ENCODE measurements at places on chromosomes 5 and 9.

GRCh38 chr5:126595486-126596083 is 566 bp upstream of the ALDH7A1 start:
- DNase-seq = no peak

DNA sequence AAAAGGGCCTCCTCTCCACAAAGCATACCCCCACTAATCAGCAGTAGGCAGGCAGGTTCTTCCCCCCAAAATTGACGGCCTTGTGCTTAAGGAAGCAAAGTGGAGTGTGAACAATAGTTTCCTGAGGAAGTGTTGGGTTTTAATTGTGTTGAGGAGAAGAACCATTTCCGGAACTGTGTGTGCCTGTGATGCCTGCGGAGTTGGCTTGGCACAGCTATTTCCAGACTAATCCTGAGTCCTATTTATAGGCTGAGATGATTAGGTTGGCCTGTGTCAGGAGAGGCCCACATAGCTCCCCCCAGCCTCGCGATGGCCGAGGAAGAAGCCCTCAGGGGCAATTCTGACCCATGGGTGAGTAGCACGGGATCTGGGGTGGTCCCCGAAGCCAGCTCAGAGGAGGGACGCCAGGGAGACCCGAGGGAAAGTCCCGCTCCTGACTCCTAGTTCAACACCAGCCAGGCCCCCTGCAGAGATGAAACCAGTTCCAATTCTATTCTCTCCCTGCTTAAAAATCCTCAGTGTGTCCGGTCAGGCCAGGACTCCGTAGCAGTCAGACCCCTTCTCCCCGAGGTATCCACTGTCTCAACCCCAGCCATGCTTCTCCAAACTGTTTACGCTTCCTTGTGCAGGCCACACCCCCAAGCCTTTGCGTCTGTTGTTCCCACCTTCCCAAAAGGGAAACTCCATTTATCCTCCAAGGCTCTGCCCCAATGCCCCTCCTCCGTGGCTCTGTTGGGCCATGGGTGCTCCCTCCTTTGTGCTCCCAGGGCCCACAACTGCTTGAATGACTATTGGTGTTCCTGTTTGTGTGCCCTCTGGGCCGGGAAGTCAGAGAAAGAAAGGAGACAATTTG is 18.1 kb downstream of the GSN start:
- DNase-seq = no peak

- no peak for DNase-seq
Observed at GRCh38 chr9:127188396-127188795, 66.0 kb upstream of the ANGPTL2 start.

GRCh38 chr5:425714-426113 is 17.3 kb upstream of the EXOC3 start:
- no peak for DNase-seq

DNA sequence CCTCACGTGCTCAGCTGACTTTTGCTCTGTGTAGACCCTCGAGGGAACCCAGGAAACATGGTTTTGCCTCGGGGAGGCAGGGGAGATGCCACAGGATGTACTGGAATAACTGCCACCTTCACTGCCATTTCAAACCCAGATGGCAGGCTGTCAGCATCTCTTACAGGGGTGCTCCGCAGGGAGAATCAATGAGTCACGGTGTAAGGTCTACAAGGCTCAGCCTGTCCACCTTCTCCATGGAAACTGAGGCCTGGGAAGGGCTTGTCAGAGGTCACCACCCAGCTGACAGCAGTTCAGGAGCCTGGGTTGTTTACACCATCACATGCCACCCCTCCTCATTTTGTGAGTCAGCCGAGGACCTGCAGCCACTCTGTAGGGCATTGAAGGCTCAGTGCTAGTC is 30.8 kb downstream of the DAB2IP start:
- no peak for DNase-seq

- DNase-seq = no peak
Observed at GRCh38 chr9:5455181-5455580, 4.8 kb downstream of the CD274 start.

DNA sequence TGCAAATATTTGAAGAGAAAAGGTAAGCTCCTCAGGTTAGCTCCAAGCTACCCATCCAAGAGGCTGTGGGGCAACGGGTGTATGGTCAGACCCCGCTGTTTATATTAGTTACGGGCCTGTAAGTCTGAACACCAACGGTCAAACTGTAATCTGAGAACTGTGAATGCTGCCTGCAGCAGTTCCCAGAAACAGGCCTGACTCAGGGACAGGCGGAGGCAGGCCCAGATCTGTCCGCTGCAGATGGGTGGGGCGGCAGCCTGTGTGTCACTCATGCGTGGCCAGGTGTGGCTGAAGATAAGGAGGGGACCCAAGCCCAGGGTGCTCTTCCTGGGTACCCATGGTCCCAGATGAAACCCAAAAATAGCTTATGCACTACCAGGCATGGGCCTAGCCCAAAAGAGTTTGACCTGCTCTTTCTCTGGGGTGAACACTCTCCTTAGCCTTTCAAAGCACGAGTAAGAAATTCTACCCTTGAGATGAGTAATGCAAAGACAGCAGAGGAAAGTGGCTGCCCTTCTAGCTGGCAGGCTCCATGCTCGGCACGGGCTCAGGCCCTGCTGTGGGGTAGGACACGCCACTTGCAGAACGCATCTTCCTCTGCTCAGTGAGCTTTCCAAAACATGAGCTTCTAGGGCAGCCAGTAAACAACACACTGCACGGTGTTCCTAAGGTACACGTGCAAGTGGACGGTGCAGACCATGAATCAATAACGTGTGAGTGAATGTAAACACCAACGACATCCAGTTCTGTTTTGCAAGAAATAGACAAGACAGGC is 9.1 kb downstream of the UBAC1 start:
- DNase-seq = no peak

DNA sequence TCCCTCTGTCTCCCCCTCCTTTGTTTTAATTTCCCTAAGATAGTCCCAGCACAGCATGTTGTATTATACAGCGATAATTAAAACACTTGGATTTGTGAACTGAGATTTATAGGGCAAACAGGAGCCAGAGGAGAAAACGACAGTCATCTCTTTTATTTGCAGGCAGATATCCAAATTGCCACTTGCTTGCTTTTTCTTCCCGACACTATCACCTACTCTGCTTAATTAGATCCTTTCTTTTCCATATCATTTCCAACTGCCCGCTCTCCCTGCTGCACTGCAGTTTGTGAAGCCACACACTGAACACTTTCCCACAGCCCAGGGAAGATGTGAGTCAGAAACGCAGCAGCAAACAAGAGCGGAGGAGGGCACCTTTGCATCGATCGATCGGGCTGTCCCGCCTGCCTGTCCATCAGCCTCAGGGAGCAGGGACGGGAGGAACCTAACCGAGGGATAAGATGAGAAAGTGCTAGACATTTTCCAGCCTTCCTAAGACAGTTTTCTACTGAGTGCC is 35.8 kb upstream of the SPRY4 start:
- no peak for DNase-seq

GRCh38 chr5:14149672-14150274 is 6.6 kb downstream of the TRIO start:
- DNase-seq = no peak

DNA sequence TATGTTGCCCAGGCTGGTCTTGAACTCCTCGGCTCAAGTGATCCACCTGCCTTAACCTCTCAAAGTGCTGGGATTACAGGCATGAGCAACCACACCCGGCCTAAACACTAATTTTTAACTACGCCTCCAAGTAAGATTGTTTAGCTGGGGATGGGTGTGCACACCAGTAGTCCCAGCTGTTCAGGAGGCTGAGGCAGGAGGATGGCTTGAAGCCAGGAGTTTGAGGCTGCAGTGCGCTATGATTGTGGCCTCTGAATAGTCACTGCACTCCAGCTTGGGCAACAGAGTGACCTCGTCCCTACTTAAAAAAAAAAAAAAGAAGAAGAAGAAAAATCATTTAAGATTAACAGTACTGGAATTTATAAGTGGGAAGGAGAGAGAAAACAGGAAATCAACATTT is 90.8 kb upstream of the NR5A1 start:
- DNase-seq = no peak

- no peak for DNase-seq
Observed at GRCh38 chr5:113162770-113163169, 186.2 kb downstream of the DCP2 start.

Measured in activated CD8-positive, alpha-beta memory T cell treated with anti-CD3 and anti-CD28 coated beads for 4 hours (primary cell).